Activated CD4-positive, alpha-beta T cell treated with anti-CD3 and anti-CD28 coated beads for 4 hours (primary cell): ENCODE measurements at places on chromosomes 11 and 22.

DNA sequence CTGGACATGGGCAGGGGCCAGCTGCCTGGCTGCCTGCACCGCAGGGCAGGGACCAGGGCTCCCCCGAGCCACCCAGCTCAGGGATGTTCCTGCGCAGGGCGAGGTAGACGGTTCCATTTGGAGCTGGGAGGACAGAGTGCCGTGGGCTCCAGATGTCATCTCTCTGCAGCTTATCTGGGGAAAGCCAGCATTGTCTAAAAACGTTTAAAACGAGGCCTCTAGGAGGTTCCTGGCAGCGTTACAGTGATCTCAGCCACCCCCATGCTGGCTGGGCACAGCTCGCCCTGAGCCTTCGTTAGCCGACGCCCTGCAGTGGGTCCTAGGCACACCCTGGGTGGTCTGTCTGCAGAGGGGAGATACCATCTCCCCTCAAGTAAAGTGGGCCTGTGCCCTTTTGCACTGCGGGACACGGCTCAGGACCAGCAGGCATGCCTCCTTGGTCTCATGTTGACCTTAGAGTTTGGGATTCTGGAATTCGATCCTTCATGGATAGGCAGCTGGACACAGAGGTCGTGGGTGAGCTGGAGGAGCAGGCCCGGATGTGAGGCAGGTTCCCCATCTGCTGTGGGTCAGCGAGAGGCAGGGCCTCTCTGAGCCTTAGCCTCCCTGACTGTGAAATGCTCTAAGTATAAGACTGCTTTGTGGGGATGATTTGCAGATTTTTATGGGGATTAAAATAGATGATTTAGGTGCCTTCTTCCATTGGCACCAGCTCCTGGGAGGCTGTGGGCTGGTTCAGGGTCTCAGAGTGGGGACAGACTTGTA, 14.1 kb downstream of the SYNGR1 start:
- DNase-seq: no peak

DNA sequence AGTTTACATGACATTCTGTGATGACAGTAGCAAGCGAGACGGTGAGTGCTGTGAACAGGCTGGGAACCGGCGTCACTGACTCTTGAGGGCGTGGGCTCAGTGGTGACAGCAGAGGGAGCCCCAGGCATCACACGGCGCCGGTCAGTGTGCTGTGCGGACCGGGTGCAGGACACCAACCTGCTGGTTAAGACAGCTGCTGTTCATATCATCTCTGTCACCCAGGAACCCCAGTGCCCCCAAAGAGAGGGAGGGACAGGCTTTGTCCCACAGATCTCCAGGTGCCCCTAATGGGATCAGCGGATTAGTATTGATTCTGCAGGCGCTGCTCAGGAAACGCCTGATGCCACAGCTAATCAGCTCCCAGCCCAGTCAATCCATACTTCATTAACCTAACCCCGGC, 18.4 kb downstream of the B3GAT1 start:
- DNase-seq: no peak

DNA sequence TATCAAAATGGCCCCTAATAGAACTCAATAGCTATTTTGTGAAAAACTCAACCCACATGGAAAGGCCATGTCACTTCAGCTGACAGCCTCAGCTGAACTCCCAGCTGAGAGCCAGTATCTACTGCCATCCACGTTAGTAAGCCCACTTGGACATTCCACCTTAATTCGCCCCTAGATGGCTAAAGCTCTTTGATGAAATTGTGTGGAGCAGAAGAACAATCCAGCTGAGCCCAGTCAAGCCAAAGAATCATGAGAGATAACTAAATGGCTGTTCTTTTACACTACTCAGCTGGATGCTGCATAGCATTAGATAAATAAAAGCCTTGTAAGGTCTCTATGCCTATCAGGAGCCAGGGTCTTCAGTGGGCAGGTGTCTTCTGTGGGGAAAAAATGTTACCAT, 396.8 kb downstream of the AASDHPPT start:
- DNase-seq: no peak

- no peak for DNase-seq
Observed at GRCh38 chr11:17695454-17696441, 23.6 kb upstream of the MYOD1 start.

DNA sequence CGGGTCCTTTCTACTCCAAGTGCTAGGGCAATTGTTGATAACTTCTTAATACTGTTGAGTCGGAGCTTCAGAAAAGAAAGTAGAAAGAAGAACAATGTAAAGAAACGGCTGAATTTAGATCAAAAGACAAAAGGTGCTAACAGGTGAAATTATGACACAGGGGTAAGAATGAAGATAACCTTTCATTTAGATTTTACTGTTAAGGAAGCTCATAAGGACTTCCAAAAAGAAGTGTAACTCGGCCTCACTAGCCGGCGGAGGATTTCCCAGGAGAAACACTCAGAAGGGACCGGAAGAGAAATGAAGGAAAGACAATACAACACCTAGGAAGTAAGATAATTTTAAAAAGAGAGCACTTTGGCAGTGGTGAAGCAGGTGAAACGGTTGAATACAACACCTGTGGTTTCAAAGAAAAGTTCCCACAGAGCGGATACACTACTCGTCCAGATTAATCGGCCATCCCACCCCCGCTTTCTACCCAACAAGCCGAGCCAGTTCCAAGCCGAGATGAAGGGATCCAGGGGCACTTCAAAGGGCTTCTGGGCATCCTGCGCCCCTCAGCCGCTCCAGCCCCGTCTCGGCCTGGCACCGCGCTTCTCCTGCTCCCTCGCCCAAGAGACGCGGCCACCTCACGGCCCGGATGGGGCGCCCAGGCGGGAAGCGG, 737 bp downstream of the PPP2R1B start:
- no peak for DNase-seq

GRCh38 chr11:57410287-57410686, 16.6 kb downstream of the SLC43A3 start:
- DNase-seq: no peak

- DNase-seq: no peak
Observed at GRCh38 chr11:73312851-73313327, 4.8 kb downstream of the ARHGEF17 start.

GRCh38 chr11:74449369-74449931, 17.9 kb downstream of the KCNE3 start:
- peak; percentile 51 for DNase-seq

- no peak for DNase-seq
Observed at GRCh38 chr11:66784575-66784974, 55.6 kb upstream of the SPTBN2 start.

DNA sequence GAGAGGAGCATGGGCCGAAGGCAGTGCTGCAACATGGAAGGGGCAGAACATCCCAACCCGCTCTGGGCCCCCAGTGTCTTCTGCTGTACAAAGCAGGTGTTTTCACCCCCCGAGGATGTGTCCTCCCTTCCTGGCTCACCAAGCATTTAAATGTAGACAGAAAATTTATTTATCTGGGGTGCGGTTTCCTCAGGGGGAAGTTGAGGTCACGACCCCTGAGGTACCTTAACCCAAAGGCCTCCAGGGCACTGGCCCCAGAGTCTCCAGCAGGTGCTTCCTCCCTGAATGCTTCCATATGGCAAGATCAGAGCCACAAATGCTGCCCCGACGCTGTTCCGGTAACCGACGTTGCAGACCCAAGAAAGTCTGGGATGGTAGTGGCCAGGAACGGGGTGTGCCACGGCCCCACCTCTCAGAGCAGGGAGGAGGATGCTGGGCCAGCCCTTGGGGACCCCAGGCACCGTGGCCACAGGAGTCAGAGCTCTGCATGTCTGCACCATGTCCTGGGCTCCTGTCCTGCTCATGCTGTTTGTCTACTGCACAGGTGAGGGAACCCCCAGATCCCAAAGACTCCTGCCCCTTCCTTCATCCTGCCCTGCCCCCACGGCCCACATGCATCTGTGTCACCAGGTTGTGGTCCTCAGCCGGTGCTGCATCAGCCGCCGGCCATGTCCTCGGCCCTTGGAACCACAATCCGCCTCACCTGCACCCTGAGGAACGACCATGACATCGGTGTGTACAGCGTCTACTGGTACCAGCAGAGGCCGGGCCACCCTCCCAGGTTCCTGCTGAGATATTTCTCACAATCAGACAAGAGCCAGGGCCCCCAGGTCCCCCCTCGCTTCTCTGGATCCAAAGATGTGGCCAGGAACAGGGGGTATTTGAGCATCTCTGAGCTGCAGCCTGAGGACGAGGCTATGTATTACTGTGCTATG, at the start of gene VPREB1:
Gene VPREB1 (plus strand): TSS at position 471 of the 935 bp plus-strand sequence. CDS start 28 bp downstream, at position 499.
- no peak for DNase-seq

DNA sequence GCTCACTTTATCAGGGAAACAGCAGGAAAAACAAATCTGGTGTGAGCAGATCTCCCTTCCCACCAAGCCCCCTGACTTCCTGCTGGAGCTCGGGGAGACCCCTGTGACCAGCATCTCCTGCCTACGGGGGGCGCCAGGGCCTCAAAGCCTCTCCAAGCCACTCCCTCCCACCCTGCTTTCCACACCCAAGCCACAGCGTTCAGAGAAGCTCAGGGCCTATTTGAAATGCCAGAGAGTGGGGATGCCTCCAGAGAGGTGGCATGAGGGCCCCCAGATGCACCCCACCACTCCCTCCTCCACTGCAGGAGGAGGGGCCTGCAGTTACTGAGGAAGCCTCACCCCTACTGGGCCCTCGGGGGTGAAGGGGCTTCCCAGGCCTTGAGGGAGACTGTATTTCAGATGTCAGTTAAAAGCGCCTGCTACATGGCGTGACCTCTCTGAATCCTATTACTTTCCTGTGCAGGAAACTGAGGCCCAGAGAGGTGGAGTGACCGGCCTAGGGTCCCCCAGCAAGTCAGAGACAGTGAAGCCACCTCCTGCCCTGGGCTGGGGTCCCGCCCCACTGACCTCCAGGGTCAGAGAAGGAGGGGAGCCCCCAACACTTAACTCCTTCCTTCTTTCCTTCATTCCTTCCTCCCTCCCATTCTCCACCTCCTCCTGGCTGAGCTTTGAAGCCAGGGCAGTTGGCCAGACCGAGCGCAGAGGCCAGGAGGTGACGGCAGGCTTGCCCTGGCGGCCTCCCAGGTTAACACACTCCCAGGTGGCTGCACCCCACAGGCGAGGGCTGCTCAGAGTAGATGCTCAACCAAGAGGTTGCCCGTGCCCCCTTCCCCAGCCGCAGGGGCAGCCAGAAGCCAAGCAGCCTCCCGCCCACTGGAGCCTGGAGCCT, 6.0 kb upstream of the CDKN1C start:
- DNase-seq: peak; percentile 58

DNA sequence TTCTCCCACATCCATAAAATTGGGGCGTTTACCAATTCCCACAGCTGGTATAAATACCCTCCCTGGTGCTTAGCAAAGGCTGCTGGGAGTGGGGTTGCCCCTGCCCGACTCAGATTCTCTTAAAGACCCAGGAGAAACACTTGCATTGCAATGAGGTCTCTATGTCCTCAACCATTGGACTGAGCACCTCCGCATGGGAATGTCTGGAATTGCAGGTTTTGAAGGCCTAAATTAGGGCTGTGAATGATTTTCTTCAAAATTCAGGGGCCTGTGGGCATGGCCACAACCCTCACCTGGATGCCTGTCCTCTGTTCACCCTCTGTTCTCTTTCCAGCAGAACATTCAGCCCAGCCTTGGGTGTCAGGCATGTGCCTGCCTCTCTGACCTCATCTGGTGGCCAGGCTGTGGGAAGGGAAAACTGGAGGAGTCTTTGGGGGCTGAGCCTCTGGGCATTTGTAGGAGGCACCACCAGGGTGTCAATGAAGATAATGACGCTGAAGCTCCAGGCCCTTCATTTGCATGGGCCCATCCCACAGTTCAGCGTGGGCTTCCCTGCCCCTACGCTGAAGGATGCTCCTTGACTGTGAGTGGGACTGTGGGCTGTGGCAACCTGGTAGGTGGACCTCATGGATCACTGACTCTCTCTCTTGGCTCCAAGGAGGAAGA, 52.7 kb upstream of the MYEOV start:
- DNase-seq: no peak

DNA sequence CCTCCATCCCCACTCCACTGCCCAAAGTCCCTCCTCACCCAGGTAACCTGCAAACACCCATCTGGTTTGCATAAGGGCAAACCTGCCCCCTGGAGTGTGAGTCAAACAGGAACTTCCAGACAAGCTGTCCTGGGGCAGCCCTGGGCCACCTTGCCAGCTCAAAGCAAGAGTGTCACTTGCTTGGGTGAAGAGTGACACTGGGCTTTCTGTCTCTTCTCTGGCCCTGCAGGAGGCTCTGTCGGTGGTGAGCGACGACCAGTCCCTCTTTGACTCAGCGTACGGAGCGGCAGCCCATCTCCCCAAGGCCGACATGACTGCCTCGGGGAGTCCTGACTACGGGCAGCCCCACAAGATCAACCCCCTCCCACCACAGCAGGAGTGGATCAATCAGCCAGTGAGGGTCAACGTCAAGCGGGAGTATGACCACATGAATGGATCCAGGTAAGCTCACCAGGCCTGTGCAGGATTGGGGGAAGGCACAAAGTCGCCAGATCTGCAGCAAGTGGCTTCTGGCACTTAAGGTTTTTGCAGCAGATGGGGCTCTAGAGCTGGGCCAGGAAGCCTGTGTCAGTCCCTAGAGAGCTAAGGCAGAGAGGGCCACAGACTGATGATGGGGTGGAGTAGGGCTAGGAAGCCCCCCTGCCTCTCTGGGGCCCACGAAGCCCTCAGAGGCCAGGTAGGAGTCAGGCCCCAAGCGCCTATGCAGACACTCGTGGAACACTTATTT, 64.2 kb downstream of the FLI1 start:
- no peak for DNase-seq
